ENCODE measurements at places on chromosomes 11 and 22.

GRCh38 chr22:27673839-27674238, 127.7 kb downstream of the MN1 start:
- DNase-seq = no peak

- no peak for DNase-seq
Observed at GRCh38 chr22:23678133-23678532, 12.7 kb upstream of the RGL4 start.

DNA sequence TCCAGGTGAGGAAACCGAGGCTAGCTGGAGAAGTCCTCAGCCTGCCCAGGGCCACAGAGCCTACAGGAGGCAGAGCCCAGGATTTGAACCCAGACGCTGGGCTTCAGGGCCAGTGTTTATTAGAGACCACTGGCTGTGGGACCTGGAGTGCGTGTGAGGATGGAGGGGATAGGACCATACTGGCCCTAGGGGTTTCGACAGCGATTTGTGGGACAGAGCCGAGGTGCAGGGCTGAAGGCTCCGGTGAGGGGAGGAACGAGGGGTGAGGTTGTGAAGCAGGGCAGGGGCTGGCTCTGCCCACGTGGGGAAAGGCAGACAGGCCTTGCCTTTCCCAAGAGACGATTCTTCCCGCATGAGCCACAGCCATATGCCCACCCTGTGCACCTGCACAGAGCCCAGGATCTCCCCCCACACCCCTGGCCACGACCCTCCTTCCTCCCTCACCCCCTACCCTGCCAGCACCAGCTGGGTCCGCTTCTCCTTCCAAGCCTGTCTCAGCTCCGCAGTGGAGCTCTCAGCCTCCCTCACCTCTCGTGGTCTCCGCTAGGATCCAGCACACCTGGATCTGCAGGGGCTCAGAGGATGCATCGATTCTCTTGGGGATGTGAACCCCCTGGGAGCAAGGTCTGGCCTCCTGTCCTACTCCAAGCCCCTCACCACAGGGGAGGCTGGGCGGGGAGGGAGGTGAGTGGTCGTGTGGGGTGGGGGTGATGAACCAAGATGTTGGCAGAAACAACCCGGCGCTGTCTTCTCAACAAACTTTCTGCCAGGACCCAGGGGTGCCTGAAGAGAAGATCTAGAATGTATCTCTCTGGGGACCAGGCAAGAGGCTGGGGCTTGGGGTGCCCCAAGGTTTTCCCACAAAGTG, 58.4 kb downstream of the RTL6 start:
- DNase-seq = no peak

DNA sequence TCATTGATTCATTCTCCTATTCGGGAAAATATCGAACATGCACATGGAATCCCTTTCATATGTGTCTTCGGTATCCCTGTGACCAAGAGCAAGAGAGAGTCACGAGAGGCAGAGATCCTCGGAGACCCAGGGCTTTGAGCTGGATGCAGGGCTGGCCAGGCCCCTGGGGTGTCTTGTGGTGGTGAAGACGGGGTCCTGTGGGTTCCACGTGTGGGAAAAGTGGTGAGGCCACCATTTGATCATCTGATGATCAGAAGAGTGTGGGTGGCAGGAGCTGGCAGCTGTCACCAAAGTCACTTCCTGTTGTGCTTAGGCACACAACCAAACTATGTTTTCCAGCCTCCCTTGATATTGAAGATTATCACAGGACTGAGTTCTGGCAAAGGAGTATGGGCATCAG, 94.0 kb downstream of the BRD1 start:
- no peak for DNase-seq

- DNase-seq = no peak
Observed at GRCh38 chr11:134565343-134565891, 153.4 kb upstream of the B3GAT1 start.

DNA sequence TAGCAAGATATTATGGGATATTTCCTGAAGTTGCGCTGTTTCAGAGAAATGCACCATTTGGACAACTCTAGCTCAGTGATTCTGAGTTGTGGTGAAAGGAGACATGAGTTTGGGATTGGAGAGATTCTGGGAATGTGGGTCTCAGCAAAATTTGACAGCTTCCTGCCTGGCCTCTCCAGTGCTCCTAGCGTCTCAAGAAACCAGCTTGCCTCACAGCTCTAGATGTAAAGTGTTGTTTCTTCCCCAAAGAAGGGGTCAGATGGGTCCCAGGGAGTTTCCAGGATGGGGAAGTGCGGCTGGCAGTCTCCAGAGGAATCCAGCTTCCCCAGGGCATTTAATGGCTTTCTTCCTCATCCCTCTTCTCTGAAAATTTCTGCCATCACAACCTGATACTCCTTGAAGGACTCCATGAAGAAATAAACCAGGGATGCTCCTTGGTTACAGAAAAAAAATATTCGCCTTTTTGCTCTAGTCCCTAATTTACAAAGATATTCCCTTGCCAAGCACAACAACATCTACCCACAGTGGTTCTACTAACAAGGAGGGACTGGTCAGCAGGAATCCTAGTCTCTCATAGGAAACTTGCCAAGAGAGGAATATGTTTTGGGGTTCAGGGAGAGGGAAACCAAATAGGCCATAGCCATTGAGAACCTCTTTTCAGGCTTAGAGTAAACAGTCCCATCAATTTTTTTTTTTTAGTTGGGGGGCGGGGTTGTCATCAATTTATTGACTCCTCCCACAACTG, 185.4 kb upstream of the E2F8 start:
- DNase-seq = no peak

DNA sequence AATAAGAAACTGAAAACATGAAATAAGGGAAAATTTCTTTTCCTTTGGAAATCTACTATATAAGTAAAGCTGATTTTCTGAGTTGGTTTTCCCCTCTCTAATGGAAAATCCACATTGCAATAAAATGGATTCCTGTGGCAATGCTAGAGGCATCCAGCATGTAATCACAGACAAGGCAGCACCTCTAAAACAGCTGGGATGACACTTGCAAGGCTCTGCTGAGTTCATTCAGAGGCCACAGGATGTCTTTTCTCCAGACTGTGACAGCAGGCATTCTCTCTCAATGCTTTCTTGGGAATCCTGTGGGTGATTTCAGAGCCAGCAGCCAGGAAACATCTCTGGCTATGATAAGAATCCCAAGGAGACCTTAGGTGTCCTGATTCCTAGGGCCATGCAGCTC, 201.3 kb upstream of the BLID start:
- peak; percentile 47 for DNase-seq

DNA sequence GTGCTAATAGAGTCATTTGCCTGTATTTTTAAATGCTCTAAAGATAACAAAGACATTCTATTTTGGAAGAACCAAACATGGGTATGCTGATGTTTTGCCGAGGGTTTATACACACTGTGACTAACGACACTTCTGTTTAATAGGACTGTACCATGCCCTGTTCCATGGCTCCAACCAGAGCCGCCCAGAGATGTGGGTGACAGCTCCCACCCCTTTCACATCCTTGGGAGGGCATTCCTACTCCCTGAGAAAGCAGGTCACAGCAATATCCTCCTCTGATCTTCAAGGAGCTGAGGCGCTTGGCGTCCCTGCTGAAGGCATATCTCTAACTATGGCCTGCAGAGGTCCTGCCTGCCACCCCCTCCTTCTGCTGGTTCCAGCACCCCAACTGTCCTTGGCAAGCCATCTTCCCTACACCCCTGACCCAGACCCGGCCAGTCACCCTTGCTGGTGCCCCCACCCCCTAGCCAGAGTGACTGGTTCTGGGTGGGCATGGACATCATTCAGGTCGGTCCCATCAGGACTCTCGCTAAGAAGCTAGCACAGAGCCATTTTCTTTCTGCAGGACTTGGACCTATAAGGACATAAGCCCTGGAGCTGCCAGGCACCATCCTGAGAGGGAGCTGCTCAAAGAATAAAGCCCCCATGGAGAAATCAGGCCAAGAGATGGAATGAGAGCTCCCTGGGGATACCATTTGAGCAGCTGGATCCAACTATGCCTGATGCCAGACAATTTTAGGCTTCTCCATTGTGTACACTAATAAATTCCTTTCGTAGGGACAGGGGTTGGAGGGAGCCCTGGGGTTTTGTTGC, 381.3 kb downstream of the CTTN start:
- no peak for DNase-seq

- DNase-seq = no peak
Observed at GRCh38 chr22:42300259-42301076, 30.0 kb upstream of the TCF20 start.

- DNase-seq = no peak
Observed at GRCh38 chr11:77800449-77800848, 20.1 kb downstream of the RSF1 start.

DNA sequence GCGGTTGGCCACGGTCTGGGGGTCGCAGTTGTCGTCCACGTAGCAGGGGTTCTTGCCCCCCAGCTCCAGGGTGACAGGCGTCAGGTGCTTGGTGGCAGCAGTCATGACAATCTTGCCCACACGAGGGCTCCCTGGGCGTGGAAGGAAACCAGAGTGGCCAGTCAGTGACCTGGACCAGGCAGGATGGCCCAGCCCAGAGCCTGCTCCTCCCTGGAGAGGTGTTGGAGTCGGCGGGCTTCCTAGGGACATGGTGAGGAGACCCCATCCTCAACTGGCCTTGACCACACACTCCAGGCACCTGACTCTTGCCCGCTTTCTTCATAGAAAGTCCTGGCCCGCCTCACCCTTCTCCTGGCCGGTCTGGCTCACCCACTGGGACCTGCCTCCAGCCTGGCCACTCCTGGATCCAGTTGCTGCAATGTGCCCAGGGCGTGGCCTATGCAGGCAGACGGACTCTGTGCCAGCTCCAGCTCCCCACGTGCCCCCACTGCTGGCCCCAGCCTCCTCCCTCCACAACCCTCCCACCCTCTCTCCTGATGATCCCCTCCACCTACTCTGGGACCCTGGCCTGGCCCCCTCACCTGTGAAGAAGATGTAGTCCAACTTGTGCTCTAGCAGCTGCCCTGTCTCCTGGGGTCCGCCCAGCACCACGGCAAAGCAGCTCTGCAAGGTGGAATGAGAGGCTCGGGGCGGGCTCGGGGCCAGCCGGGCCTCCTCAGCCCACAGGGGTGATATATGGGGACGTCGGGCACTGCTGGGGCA, 8.7 kb downstream of the ALDH3B2 start:
- no peak for DNase-seq

GRCh38 chr11:9574622-9575259, 1.3 kb downstream of the WEE1 start:
- DNase-seq = no peak

GRCh38 chr22:28999510-28999909, 62.1 kb downstream of the C22orf31 start:
- DNase-seq = no peak

DNA sequence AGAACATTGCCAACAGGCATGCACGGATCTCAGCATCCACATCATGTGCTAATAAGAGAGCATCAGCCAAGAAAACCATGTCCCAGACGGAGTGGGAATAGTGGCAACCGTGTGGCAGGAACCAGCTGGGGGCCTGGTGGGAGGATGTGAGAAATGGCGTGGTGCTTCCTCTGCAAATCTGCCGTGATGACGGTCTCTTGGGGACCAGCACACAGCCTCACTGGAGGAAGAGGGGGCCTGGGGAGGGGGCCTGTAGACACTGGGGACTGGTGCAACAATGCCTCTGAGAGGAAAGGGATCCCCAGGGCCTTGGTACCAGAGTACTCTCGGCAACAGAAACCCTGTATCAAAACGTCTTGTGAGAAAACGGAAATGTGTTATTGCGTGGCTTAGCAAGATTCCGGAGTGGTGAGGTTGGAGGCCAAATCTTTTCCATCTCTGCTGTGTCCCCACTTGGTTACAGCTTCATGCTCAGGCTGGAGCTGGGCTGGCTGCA, 154.3 kb upstream of the TBCEL start:
- DNase-seq = no peak

DNA sequence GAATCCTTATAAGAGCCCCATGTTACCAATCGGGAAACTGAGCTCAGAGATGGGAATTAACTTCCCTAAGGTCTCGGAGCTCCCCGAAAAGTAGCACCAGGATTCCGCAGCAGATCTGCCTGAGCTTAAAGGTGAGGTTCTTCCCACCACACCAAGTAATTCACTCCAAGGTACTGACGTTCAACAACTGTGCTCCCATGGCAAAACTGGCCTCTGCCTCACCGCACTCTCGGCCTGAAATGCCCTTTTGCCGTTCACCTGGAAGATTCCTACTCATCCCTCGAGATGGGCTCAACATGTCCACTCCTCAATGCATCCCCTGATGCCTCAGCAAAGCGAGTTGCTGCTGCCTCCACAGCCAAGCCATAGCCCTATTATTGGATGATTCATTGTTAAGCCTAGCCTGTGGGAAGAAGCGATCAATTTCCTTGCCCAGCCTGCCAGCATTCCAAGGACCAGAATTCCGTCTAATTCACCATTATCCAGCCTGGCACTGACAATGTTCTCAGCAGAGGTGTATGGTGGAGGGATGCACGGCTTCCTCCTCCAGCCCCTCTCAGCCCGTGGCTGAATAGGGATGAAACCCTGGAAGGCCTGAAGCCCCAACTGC, 4.2 kb downstream of the PLAAT3 start:
- no peak for DNase-seq

DNA sequence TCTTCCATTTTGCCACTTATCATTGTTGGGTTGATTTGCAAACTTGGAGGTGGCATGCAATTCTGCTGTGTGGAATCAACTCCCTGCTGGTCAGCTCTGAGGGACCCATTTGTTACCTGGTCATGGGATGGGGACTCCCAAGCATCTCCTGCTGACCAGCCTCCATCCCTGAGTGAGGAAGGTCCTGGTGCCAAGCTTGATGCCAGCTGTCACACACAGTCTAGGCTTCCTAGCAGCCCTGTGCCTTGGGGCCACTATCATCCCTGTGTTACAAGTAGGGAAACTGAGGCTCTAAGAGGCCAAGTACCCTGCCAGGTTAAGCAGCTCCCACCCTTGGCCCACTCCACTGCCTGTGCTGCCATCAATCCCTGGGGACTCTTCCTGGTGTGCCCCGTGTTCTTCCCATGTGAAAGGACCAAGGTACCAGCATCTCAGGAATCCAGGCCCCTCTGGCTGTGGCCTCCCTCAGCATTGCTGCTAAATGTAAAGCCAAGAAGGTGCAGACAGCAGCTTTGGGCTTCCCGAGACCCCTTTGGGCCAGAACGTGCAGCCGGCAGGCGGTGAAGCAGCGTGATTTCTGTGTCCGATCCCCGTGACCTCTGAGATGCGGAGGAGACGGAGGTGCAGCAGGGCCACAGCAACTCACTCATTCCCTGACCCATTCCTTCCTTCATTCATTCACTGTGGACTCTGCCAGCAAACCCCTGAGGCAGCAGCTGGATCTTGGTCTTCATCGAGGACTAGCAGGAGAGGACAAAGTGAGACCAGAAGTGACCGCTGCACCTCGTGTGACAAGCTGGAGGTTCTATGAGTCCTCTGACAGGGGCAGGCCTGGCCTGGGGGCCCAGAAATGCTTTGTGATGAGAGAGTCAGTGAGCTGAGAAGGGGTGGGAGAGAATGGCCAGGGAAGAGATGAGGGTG, 49.7 kb downstream of the MYEOV start:
- DNase-seq = no peak

GRCh38 chr22:40397396-40397795, 27.0 kb downstream of the SGSM3 start:
- DNase-seq = no peak

GRCh38 chr11:45901626-45902025, 5.4 kb downstream of the FREY1 start:
- DNase-seq = no peak

GRCh38 chr11:61164606-61165424, 3.6 kb upstream of the VPS37C start:
- DNase-seq = no peak
